Fibroblast of skin of back (primary cell): ENCODE measurements at places on chromosomes 7 and 10.

- DNase-seq = no peak
Measured at GRCh38 chr10:101453318-101453717, 99.4 kb downstream of the BTRC start.

- no peak for DNase-seq
Measured at GRCh38 chr10:115022733-115023132, 70.4 kb upstream of the ATRNL1 start.

GRCh38 chr10:129331839-129332220, 135.2 kb upstream of the MGMT start:
- DNase-seq = no peak

DNA sequence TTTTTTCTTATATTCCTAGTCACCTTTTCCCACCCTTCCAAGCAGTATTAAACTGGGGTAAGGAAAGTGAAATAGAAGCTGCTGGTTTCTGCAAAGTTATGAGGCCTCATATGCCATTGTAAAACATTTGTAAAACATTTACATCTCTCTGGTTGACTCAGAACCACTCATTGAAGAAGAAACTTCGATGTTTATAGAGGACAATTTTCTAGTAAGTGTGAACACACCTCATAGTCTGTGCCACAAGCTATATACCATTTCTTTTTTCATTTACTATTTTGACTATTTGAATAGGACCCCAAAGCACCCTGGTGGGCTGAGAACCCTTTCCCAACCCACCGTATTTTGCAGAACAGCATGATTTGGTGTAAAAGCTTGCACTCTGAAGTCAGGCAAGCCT, 12.9 kb upstream of the ITGB1 start:
- no peak for DNase-seq

DNA sequence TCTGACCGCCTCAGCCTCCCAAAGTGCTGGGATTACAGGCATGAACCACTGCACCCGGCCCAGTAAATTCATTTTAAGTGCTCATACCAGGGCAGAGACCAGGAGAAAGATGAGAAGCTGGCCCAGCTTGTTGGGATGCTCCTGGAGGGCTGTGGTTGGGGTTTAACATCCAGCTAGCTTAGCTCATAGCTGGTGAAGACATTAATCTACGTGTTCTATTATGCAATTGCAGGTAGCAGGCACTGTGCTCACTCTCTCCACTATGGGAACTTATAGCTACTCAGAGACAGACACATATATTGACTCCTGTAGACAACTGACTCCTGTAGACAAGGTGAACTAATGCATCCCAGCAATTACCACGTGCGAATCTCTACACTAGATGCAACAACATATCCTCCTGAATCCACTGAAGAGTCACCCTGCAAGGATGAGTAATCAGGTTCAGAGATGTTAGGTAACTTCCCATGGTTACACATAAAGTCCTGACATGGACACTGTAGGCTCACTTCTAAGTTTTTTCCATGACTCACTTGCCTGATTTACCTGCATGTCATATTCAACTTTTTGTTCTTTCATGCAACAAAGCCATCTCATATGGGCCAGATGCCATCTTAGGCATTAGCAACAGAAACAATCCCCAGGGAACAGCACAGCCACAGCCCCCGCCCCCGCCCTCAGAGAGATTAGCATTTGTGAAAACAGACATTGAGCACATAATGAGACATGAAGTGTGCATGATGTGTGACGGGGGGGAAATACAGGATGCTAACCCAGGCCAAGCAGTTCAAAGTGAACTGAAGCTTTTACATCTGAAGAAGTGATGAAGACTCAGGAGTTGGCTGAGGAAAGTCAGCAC, 37.2 kb downstream of the ERLIN1 start:
- DNase-seq = peak; percentile 15

- DNase-seq = no peak
Measured at GRCh38 chr7:159047536-159047935, 97.1 kb downstream of the VIPR2 start.

DNA sequence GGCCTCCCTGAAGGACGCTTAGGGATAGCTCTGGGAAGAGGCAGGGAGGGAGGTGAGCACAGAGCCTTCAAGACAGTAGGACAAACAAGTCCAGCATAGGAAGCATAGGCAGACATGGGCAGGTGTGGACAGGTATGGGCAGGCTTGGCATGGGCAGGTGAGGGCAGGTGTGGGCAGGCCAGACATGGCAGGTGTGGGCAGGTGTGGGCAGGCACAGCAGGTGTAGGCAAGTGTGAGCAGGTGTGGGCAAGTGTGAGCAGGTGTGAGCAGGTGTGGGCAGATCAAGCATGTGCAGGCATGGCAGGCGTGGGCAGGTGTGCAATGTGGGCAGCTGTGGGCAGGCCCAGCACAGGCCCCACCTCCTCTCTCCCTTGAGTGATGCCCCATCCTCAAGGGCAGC, 148.8 kb upstream of the ZMIZ1 start:
- no peak for DNase-seq

- DNase-seq = no peak
Measured at GRCh38 chr7:22375359-22376048, 18.6 kb upstream of the RAPGEF5 start.

- no peak for DNase-seq
Measured at GRCh38 chr10:25112016-25112415, 62.8 kb upstream of the GPR158 start.

DNA sequence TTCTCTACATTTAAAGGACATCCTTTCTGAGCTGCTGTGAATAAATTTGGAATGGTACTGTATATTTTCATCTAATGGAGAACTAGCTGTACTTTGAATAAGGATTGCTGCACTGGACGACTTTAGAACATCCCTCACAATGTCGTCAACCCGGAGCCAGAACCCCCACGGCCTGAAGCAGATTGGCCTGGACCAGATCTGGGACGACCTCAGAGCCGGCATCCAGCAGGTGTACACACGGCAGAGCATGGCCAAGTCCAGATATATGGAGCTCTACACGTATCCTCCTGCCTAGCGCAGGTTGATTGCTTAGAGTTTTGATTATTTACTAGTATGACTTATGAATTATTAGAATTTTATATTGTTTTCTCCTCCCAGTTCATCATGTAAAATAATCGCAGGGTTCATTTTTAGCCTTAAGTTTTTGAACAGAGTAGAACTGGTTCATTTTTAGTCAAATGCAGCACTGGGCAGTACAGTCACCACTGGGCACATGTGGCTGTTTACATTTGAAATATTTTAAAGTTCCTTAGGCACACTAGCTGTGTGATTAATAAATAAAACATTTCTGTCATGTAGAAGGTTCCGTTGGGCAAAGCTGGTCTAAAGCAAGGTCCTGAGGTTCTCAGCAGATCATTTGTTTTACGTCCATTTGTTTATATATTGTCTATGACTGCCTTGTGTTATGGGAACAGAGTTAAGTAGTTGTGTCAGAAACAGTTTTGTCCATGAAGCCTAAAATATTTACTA, 31.5 kb downstream of the CUL1 start:
- DNase-seq = peak; percentile 85

- DNase-seq = peak; percentile 9
Measured at GRCh38 chr10:101558204-101558603, 29.9 kb downstream of the POLL start.

GRCh38 chr7:39429421-39429820, 136.8 kb upstream of the YAE1 start:
- DNase-seq = no peak

GRCh38 chr7:106329971-106330733, 45.4 kb upstream of the NAMPT start:
- DNase-seq = peak; percentile 78

DNA sequence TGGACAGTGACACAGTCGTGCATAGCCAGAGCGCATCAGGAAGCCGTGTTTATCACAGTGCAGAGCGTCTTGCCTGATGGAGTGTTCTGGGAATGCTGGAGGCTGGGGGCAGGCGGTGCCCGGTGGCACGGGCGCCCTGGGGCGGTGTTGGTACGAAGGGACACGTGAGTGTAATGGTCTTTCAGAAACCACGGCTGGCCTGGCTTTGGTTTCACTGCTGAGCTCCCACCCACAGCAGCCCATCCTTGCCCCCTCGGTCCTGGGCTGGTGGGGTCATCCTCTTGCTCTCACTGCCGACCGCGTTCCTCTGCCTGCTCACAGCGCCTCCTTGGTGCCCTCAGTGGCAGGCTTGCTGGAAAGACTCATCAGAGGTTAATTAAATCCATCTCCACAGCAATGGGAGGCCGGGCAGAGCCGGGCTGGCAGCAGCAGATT, 50.6 kb downstream of the NKX6-2 start:
- DNase-seq = no peak

DNA sequence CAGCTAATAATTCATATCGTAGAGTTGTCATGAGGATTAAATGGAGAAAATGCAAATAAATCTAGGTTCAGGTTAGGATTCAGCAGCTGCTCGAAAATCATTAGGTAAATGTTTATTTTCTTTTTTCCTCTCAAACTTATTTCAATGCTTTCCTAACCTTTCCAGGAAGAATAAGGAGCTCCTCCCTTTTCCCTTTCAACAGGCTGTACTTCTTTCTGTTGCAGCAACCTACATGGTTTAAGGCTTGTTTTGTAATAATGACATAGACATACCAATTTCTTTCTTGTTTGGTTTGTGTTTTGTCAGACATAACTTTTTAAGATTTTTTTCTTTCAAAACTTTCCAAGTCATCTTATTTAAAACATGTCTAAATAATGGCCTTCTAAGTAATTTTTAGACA, 18.2 kb downstream of the GPR141 start:
- no peak for DNase-seq

DNA sequence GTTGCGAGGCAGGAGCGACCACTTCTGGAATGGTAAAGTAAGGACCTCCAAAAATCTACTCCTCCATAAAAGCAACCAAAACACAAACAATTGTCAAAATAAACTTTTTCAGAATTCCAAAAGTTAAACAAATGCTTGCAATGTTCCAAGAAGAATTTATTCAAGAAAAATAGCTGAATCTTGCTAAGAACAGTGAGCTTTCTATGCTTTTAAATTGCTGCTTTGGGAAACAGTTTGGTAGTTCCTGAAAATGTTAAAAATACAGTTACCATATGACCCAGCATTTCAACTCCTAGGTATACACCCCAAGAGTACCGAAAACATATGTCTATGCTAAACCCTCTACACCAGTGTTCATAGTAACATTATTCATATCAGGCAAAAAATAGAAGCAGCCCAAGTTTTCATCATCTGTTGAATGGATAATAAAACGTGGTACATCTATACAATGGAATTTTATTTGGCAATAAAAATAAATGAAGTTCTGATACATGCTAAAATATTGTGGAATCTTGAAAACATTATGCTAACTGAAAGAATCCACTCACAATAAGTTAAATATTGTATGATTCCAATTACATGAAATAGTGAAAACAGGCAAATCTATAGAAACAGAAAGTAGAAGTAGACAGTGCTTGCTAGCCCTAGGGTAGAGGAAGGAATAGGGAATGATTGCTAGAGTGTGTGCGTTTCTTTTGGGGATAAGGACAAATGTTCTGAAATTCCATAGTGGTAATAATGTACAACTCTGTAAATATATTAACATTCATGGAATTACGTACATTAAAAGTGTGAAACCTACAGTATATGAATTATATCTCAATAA, 57.0 kb downstream of the LRRN3 start:
- DNase-seq = no peak

DNA sequence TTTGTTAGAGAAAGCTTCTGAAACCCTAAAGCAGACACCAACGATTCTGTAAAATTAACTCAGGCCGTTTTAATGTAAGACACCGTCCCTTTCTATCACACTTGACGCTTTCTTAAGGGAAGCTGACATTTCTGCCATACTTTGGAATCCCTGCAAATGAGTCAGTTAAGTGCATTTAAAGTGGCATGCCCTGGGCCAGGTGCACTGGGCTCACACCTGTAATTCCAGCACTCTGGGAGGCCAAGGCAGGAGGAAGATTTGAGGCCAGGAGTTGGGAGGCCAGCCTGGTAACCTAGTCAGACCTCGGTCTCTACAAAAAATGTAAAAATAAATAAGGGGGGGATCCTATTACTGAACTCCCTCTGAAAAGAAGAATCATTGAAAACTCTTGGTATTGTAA, 4.4 kb downstream of the UBE2H start:
- no peak for DNase-seq
